ENCODE measurements at places on chromosomes 13 and 19.

DNA sequence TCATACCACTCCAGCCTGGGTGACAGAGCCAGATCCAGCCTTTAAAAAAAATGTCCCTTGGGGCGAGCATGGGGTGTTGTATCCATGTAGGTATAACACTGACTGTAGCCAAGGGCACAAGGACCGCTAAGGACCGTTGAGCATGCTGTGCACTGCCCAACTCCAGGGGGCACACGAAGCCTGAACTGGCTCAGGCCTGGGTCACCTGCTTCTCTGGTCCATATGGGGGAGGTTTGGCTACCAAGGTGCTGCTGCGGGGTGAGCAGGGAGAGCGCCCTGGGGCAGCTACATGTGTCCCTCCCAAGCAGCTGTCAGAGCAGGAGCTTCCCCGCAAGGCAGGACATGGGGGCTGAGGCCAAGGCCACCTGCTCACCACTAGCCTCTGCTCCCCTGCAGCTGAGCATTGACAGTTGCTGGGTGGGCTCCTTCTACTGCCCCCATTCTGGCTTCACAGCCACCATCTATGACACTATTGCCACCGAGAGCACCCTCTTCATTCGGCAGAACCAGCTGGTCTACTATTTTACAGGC is 16.3 kb downstream of the CATSPERG start:
- no peak for DNase-seq

DNA sequence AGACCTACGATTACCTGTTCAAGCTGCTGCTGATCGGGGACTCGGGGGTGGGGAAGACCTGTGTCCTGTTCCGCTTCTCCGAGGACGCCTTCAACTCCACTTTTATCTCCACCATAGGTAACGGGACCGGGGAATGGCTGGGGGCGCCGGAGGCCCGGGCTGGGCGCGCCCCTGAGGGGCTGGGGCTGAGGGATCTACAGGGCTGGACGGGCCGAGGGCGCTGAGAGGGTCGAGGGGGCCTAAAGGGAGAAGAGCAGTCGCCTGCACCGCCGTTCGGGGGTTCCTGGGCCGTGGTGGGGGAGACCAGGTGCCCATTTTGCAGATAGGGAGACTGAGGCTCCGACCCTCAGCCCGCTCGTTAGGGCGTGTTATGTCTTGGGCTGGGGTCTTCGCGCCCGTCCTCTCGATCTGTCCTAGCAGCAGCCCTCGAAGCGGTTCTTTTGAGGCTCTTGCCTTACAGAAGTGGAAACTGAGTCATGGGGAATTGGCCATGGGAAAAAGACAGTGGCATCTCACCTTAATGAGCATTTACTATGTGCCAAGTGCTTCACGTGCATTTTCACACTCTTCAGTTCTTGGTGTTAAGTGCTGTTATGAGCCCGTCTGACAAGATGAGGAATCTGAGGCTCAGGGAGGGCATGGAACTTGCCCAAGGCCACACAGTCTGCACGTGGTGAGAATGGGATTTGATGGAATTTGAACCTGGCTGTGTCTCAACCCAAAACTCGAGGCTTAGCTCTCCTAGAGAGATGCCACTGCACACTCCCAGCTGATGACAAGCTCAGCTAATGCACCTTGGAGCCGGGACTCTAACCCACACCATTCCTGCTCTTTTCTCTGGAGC is 442 bp downstream of the RAB8A start:
- DNase-seq, result no peak

DNA sequence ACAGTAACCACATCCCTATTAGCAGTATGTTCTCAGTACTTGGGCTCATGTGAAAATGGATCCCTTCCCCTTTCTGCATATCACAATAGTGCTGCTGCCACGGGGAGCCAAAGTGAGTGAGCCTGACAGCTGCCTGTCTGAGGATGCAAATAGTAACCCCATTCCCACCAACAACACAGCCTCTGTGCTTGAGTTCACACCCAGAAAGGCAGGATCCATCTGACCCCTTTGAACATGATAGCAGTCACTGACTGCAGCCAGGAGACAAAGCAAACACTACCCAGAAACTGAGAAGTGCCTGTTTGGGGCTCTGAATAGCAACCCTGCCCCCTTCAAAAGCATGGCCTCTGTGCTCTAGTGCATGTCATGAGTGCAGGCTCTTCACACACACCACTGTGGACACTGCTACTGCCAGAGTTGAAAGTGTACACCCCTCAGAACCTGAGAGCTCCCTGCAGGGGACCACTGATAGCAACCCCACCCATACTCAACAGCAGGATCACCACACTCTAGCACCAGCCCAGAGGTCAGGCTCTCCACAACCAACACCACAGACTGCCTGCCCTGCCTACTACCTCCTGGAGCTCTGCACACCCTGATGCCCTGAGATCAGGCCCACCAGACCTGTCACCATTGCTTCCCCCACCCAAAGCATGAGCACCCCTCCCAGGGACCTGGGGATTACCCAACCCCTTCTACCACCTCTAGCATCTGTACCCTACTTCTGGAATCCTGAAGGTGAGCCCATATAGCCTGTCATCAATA is 1563.5 kb upstream of the PRR20A start:
- no peak for DNase-seq

DNA sequence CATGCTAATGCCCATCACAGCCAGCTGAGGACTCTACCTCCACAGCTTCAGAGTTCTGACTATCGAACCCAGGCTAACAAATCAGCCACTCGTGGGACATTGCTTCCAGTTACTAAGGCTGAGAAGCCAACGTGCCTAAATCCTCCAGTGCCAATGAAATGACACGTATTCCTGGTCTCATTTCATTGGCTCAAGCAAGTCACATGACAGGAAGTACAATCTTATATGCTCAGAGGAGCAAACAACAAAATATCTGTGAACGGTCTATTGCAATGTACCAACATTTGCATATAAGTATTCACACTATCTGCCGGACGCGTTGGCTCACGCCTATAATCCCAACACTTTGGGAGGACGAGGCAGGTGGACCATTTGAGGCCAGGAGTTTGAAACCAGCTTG is 12.8 kb upstream of the IZUMO2 start:
- DNase-seq, result no peak

DNA sequence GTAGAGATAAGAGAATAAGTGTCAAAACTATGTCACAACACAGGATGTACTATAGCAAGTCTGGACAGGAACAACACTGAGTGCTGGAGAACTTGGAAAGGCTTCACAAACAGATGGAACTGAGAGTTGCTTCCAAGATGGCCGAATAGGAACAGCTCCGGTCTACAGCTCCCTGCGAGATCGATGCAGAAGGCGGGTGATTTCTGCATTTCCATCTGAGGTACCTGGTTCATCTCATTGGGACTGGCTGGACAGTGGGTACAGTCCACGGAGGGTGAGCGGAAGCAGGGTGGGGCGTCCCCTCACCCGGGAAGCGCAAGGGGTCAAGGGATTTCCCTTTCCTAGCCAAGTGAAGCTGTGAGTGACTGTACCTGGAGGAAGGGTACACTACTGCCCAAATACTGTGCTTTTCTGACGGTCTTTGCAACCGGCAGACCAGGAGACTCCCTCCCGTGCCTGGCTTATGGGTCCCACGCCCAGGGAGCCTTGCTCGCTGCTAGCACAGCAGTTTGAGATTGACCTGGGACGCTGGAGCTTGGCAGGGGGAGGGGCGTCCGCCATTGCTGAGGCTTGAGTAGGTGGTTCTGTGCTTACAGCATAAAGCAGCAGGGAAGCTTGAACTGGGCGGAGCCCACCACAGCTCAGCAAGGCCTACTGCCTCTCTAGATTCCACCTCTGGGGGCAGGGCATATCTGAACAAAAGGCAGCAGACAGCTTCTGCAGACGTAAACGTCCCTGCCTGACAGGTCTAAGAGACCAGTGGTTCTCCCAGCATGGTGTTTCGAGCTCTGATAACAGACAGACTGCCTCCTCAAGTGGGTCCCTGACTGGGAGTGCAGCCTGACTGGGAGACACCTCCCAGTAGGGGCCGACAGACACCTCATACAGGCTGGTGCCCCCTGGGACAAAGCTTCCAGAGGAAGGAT is 46.0 kb downstream of the USP12 start:
- DNase-seq, result no peak

DNA sequence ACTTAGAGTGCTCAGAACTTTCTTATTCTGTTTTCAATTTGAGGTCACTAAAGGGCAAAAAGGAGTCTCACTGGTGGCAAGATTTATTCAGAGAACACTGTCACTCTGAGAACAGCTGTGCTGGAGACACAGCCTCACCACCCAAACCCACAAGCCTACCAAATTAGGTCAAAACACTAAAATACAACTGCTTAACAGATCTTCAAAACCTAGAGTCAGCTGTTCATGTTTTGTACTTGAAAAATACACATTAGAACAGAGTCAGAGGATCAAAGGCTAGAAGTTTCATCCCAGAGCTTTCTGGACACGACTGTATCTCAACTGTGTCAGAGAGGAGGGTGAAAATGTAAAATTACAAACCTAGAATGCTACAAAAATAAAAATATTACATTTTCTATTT is 89.3 kb downstream of the MIPEP start:
- DNase-seq, result no peak

DNA sequence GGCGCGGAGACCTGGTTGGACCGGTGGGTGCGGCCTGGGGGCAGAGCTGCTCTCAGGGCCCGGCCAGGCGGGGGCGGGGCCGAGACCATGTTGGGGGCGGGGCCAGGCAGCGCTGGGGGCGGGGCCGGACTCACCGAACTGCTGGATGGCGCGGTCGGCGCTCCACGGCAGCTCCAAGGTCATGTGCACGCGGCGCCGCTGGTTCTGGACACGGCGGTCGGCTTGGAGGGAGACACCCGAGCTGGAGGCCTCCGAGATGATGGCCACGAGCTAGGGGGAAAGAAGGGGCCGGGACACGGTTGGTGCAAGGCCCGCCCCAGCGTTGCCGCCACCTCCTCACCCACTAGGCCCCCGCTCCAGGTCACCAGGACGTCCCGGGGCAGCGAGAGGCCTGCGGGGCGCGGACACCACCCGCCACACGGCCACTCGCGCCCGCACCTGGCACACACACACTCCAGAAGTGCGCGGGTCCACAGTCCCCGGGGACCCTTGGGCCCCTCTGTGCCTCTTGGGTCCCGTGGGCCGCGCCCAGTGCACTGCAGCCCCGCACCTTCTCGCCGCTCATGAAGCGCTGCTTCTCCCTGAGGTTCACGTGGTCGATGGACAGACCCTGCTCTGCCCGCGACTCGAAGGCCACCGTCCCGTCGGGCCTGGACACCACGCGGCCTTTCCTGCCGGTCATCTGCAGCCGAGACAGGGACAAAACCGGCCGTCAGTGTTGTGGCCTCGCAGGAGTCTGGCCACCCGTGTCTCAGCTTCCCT is 8.7 kb downstream of the GPX4 start:
- no peak for DNase-seq

DNA sequence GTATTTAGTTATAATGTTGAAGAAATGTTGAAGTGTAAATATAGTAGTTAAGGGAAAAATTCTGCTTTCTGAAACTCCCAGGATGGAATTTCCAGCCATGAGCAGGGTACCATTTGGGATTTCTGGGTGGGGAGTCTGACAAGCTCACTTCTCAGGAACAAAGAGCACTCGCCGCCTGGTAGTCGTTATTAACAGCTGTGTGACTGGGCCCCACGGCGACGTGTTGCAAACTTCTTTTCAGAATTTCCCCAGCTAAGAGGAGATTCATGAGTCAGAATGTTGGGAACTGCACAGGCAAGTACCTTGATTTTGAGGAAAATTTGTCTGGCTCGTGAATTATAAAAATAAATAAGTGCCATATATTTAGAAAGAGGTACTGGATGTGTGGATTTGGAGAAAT is 103.7 kb downstream of the LACC1 start:
- DNase-seq, result no peak

- no peak for DNase-seq
Observed at GRCh38 chr13:94303644-94304174, 175.8 kb downstream of the DCT start.

- no peak for DNase-seq
Observed at GRCh38 chr13:98972059-98972458, 5.8 kb downstream of the DOCK9 start.

DNA sequence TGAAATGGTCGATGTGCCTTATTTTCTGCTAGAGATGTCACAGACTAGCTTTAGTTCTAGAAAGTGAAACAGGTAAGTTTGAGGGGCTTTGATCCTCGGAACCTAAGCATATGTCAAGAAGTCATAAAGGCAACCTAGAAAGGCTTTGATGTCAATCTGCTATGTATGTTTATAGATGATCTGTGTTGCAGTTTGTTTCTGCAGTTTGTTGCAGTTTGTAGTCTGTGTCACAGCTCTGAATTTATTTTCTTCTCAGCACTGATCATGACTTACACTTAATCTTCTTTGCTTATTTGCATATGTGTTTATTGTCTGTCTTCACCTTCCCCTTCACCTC is 5.9 kb downstream of the LSM14A start:
- DNase-seq, result no peak

- no peak for DNase-seq
Observed at GRCh38 chr19:33755099-33756035, 41.3 kb upstream of the KCTD15 start.

DNA sequence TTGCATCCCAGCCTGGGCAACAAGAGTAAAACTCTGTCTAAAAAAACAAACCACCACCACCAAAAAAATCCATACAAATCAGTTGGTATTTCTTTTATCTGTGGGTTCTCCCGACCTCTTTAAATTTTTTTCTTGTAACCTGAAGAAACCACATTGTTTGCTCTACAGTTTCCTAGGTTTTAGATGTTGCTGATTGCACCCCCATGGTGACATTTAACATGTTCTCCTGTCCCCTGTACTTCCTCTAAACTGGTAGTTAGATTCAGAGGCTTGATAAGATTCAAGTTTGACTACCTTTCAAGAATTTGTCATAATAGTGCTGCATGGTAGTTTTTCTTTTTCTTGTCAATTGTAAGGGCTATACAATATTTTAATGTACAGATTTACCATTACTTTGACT is 24.0 kb downstream of the ALG5 start:
- no peak for DNase-seq

DNA sequence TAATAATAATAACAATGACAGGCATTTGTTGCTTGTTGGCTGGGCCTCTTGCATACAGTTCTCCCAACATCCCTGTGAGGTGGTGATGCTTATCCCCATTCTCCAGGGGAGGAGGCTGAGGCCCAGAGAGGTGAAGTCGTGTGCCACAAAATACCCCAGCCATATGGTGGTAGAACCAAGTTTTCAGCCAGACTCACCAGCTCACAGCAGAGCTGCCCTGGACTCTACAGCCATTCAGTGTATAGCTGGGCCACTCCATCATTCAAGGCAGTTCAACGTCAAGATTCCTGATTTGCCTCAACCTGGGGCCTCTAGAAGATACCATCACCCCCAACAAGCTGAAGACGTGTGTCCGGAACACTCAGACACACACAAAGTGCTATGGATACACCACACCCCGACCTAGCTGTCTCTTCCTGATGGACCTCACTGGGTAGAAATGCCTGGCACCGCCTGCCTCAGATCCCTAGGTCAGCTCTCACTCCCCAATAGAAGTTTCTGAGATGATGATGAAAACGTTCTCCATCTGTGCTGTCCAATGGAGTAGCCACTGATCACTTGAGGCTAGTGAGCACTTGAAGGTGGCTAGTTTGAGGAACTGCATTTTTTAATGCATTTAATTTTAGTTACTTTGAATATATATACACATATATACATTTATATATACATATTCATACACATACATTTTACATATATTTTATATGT is 4.3 kb upstream of the CEACAM19 start:
- DNase-seq, result no peak

Measured in HFF-Myc (cell line).